ENCODE measurements at places on chromosomes 11 and 22. TPM values are rescaled to one million over a fixed set of nuclear protein-coding genes. Genes with fewer than 3 reads are reported as not detected.

Gene CENPM
- total RNA-seq: 84.9 TPM

Gene PRR33
- 0.08 TPM for total RNA-seq

Gene MS4A3
- not detected for total RNA-seq

Gene MYRF
- 1.0 TPM for total RNA-seq

Gene PLCB3
- total RNA-seq: 16.0 TPM

Gene OR5P2
- total RNA-seq: not detected

Gene DBX1
- total RNA-seq: not detected

Gene GUCY1A2
- not detected for total RNA-seq

Gene MYOD1
- not detected for total RNA-seq

Gene YAP1
- 0.11 TPM for total RNA-seq

Gene RPS6KB2
- total RNA-seq: 82.8 TPM

Gene FAM168A
- 11.6 TPM for total RNA-seq

Gene C11orf91
- not detected for total RNA-seq

Gene SLC22A6
- total RNA-seq: not detected

Gene RAB36
- total RNA-seq: 1.0 TPM

Gene GRM5
- total RNA-seq: not detected

Gene ALDH3B1
- not detected for total RNA-seq

Gene C22orf42
- not detected for total RNA-seq

Gene CCDC157
- total RNA-seq: 3.3 TPM

Gene WBP2NL
- total RNA-seq: 0.36 TPM

Gene IFTAP
- 4.5 TPM for total RNA-seq

Gene USP47
- total RNA-seq: 43.9 TPM

Gene SOX6
- total RNA-seq: not detected

Gene ARHGAP42
- total RNA-seq: 0.44 TPM

Gene BCO2
- total RNA-seq: 0.82 TPM

Gene C1QTNF6
- total RNA-seq: 2.9 TPM

Gene F2
- total RNA-seq: not detected

Gene HMBS
- 41.3 TPM for total RNA-seq

Gene GRAMD4
- total RNA-seq: 31.4 TPM

Gene RAB39A
- 0.23 TPM for total RNA-seq

Gene MOGAT2
- not detected for total RNA-seq

Gene GAS2
- total RNA-seq: 2.2 TPM

Gene RFPL2
- 0.10 TPM for total RNA-seq

Gene MRTFA
- total RNA-seq: 33.4 TPM

Gene MLC1
- total RNA-seq: 0.32 TPM

Gene LRRN4CL
- 0.10 TPM for total RNA-seq

Gene RASD2
- total RNA-seq: 0.11 TPM

Gene EPS8L2
- total RNA-seq: 14.3 TPM

Gene RFPL3
- not detected for total RNA-seq

Gene IFT27
- 26.1 TPM for total RNA-seq

Gene CSNK2A3
- total RNA-seq: 2.7 TPM

Gene OR51E2
- not detected for total RNA-seq

Gene MYO7A
- not detected for total RNA-seq

Gene MPEG1
- total RNA-seq: not detected

Gene JAM3
- 15.0 TPM for total RNA-seq

Gene SCUBE2
- total RNA-seq: not detected

Gene MCAT
- total RNA-seq: 27.6 TPM

Gene EHBP1L1
- total RNA-seq: 115 TPM

Gene GGTLC3
- total RNA-seq: not detected

Gene IRAG1
- not detected for total RNA-seq

Gene SLC6A5
- not detected for total RNA-seq

Gene SGSM1
- 0.27 TPM for total RNA-seq
